ENCODE measurements at places on chromosomes 5 and 9.

GRCh38 chr9:134538856-134539566 is 102.6 kb upstream of the COL5A1 start:
- DNase-seq, result no peak

GRCh38 chr5:157955541-157956172 is 96.7 kb upstream of the CLINT1 start:
- no peak for DNase-seq

DNA sequence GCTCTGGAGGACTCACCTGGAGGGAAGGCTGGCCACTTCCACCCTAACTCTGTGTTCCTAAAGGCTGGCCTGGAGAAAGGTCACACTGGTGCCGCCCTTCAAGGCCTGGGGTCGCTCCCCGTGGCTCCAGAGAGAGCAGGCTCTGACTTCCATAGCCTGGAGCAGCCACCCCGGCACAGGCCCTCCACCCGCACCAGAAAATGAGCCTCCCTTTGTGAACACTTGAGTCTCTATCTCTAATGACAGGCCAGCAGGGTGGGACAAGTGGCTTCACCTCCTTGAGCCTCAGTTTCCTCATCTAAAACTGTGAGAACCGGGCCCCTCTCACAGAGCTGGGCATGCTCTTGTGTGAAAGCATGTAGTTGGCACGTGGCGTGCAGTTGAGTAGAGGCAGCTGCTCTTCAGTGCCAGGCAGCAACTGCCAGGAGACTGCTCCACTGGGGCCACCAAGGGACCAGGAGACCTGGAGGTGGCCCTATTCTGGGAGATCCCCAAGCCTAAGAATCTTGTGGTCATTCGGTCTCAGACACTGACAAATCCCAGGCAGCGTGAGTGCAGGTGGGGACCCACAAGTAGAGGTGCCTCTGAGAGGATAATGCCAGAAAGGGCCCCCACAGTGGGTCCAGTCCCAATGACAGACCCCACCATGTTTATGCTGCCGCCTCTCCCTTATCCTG is 56.7 kb upstream of the GARNL3 start:
- DNase-seq, result no peak

GRCh38 chr9:3477236-3477834 is 48.5 kb downstream of the RFX3 start:
- DNase-seq, result no peak

- no peak for DNase-seq
Measured at GRCh38 chr5:171762903-171763302, 22.7 kb upstream of the SMIM23 start.

DNA sequence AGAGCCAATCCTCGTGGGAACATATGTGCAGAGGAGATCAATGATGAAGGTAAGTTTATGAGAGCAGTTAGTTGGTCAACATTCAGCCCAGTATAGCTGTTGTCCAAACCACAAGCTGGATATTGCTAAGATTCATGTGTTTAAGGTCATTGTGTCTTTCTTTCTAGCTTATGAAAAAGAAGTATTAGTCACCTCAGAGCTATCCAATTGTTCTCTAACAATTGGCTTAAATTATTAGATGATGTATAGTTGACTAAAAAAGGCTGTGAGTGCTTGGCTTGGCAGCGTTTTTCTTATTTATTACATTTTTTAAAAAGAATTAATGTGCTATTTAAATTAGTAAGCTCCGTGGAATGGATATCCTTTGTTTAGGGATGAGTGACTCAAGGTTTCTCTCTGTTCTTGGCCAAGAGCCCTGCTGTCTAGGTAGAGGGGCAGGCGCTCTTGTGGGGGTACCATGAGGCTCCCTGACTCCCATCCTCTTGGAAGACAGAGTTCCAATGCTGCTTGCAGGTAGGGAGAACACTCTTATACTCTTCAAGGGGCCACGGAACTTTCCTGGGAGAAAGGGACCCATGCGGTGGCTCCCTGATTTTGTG is 487.4 kb downstream of the IRX1 start:
- no peak for DNase-seq

GRCh38 chr9:114592356-114592755 is 4.8 kb downstream of the ATP6V1G1 start:
- no peak for DNase-seq

DNA sequence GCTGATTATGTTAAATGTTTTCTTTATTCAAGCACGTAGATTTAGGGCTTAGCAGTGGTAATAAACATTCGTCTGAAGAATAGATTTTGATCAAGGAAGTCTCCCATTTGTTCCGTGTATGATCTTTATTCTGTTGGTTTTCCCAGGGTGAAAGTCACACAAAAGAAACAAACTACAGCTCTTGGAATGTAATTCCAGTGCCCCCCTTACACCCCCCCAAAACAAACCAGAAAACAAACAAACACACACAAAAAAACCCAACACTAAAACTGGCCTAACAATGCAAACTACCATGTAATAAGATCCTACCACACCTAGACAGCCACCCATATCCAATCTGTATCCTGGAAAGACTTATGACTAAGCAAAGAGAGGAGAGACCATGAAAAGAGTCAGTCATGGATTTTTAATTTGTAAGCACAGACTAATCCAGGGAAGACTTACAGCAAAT is 196.2 kb upstream of the ELL2 start:
- DNase-seq, result no peak
